ENCODE measurements at places on chromosomes 7 and 10.
A peak's percentile ranks its signal among the peaks of the same experiment; 100 is the strongest.

DNA sequence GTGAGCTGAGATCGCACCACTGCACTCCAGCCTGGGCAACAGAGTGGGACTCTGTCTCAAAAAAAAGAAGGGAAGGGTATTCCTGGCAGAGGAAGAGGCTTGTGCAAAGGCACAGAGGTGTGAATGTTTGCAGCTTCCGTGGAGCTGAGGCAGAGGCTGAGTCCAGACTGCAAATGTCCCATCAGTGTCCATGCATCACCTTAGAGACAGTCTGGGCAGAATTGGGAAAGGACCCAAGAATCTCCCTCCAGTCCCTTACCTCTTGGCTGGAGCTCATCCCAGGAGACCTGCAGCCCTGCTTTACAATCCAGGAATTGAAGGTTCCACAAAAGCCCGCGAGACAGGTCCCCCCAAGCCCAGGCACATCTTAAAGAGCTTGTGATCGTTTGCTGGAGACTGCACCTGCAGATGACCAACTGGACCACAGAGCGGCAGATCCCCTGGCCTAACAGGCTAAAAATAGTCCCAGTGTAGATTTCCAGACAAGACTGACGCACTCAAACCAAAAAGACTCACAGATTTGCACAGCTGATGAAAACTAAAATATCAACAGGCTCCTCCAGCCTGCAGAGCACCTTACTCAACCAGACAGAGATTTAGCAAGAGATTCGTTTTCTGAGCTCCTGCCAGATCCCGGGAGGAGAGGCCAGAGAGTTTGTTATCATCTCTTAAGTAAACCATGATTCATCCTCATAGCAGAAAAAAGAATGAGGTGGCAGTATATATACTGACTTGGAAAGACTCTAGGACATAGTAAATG is 22.9 kb upstream of the NANOS1 start:
- DNase-seq = no peak

- DNase-seq = no peak
Measured at GRCh38 chr10:124860426-124860825, 58.8 kb downstream of the ABRAXAS2 start.

GRCh38 chr7:101819183-101819582 is 1.8 kb downstream of the CUX1 start:
- no peak for DNase-seq

DNA sequence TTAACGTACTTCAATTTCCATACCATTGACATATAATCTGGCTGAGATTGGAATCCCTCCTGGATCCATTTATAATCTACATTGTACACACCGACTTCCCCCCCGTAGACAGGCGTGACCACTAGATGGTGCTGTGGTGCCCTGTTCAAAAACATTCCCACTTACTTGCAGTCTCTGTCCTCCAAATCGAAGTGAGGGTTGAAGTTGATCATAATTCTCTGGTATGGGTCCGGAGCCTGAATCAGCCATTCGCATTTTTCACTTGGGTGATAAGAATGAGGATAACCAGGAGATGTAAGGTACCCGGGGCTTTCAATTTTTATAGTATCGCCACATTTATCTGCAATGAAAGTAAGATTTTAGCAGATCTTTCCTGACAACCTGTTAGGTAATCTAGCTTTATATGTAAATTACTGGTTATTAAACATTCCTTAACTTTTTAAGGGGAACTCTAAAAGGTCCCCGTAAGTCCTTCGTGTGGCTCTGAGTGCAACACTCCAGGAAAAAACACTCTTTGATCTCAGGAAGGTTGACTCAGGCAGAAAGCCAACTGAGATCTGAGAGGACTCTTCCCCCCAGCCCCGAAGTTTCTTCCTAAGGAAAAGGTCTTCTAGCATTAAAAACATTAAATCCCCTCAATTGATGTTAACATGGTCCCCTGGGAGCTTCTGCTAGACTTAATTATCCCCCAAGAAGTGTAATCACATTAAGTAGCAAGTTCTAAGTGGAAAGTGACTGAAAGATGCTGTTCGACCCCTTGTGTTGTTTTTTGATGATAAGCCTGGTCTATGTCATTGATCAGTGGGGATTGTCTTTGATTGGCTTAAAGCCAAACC is 3.7 kb downstream of the NRP1 start:
- DNase-seq = peak; percentile 80

GRCh38 chr7:12686234-12686890 is 1.1 kb upstream of the ARL4A start:
- DNase-seq = no peak

DNA sequence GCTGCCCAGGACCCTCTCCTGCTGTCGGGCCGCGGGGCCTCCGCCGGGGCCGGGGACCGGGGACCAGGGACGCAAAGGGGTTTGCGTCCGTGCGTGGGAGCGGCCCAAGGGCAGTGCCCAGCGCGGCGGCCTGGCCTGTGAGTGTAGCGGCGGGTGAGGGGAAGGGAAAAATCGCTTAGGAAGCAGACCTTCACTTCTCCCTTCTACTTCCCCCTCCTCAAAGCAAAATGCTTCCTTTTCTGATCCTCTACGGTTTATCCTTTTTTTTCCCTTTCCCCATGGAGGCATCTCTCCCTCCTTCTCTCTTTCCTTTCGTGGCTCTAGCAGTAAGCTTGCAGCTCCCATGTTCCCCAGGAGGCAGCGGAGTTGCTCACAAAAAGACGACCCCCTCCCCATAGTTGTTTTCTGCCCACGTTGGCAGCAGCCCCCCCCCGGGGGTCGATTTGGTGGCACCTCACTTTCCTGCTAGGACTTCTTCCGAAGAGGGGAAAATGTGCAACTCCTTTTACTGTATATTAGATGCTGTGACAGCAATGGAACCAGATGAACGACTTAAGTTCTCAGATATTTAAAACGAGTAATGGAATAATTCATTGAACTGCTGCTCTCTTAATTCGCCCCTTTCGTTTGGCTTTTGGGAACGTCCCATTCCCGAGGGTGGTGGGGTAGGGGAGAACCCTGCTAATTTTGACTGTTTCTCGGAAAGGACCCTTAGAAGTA is 724 bp downstream of the CAPZA2 start:
- peak; percentile 44 for DNase-seq

- DNase-seq = no peak
Measured at GRCh38 chr7:159227433-159227832, 82.8 kb upstream of the VIPR2 start.

- no peak for DNase-seq
Measured at GRCh38 chr7:85006754-85007153, 180.1 kb downstream of the SEMA3D start.

- no peak for DNase-seq
Measured at GRCh38 chr10:29253690-29254029, 35.2 kb upstream of the LYZL1 start.

DNA sequence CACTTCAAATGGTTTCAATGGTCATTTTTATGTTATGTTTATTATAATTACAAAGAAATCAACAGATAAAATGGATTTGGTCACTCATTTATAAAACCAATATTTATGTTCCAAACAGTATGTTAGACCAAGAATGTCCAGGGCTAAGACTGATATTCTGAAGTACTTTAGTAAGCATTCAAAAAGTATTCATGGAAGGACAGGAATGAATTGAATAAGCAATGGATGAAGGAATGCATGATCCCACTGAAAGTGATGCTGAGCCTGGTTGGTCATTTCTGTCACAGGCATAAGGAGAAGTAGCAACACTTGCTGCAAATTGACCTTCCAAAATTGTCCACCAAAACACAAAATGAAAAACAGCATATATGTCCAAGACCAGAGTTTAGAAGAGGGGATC is 189.0 kb upstream of the CELF2 start:
- DNase-seq = no peak

DNA sequence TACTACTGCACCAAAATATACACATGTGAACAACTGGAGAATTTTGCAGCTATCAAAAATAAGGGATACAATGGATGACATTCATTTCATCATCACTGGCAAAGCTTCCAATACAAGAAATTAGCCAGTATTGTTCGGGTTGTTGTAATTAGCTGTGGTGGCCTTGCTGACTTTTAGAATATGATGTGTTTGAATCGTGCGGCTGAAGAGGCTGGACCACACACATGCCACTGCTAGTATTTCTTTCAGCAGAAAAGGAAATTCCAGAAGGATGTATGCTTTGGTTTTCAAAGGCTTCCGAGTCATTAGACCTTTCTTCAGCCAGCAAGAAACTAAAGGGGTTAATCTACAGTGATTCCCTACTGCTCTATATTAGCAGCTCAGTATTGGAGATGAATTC is 16.6 kb downstream of the RPP38 start:
- DNase-seq = no peak

DNA sequence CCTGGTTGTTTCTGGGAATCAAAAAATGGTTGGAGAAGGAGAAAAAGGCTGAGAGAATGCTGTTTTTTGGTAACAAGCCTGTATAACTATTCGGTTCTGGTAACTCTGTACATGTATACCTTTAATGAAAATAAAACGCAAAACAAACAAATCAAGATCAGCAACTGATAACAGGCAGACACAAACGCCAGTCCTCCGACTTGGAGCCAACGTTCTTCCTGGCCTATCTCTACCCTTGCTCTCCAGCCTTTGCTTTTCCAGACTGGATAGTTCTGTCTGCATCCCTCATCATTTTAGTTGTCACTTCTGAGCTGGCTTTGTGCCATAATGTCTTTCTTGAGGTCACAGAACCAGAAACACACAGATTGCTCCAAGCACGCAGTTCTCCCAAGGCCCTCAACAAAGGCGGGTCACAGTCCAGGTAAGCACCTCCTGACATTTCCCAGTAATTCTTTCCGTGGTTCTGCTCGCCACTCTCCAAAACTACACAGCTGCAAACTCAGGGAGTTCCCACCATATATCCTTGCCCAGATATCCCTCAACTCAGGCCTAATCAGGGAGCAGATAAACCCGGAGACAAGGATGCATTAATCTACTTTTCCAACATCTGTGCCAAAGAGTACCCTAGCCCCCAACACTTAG is 20.2 kb downstream of the HIP1 start:
- DNase-seq = no peak

GRCh38 chr10:95663496-95663895 is 7.0 kb upstream of the ALDH18A1 start:
- no peak for DNase-seq

- no peak for DNase-seq
Measured at GRCh38 chr10:24331457-24331856, 122.5 kb downstream of the KIAA1217 start.

Data from DND-41 (cell line).